ENCODE measurements at places on chromosomes 1 and 21. TPM values are rescaled to one million over a fixed set of nuclear protein-coding genes. Genes with fewer than 3 reads are reported as not detected.

DUSP23 gene
- 67.3 TPM for total RNA-seq

GRCh38 chr1:101376121-101377083 lies 139.6 kb downstream of the S1PR1 start:
- no peak for DNase-seq

GRCh38 chr1:208962867-208963266 lies 620.6 kb upstream of the CAMK1G start:
- DNase-seq: no peak

- DNase-seq: no peak
Observed at GRCh38 chr1:27475720-27476119, 14.2 kb downstream of the WASF2 start.

- no peak for DNase-seq
Observed at GRCh38 chr1:177048314-177049069, 116.0 kb downstream of the ASTN1 start.

- DNase-seq: peak; percentile 93
Observed at GRCh38 chr21:35232545-35233176, 183.6 kb upstream of the RUNX1 start.

DNA sequence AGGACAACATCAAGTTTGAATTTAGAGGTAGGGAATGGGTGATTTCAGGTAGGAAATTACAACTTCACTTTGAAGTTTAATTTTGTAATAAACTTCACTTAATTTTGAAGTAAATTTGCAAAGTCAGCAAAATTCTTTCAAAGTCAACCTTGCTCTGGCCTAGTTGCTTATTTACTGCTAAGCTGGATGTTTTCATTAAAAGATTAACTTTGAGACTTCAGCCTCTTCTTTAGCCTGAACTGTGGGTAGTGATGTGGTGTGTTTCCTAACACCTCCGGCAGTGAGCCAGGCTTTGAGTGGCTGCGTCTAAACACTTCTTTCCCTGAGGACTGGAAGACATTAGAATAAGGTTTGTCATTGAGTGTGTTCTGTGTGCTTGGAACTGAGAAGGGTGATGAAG lies at the start of gene HAO2:
HAO2 (plus strand) TSS at position 232 of the 400 bp plus-strand sequence. CDS start 12,301 bp downstream, outside the sequence.
- no peak for DNase-seq

GRCh38 chr1:172245788-172246187 lies 174.7 kb upstream of the C1orf105 start:
- no peak for DNase-seq

CD55 gene
- total RNA-seq: 35.4 TPM

DNA sequence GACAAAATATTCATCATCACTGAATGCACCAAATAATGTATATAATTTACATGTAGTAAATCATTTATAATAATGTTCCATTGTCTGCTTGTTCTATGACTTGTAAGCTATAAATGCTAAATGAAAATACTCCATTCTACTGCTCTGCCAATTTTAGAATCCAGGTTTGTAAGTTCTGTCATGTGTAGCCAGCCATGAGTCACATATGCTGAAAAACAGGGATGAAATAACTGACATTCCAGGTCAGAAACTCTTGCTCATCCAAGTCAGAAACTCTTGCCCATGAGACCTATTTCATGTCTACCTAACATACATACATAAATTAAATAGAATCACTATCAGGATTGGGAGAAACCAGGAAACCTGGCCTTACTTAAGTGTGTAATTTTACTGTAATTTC lies 95.6 kb downstream of the ASH1L start:
- peak; percentile 88 for DNase-seq

- DNase-seq: no peak
Observed at GRCh38 chr1:180503280-180503862, 994 bp upstream of the ACBD6 start.

GRCh38 chr1:71081697-71082080 lies 854 bp upstream of the ZRANB2 start:
- no peak for DNase-seq

- no peak for DNase-seq
Observed at GRCh38 chr1:41678111-41678878, 193.8 kb upstream of the EDN2 start.

DNA sequence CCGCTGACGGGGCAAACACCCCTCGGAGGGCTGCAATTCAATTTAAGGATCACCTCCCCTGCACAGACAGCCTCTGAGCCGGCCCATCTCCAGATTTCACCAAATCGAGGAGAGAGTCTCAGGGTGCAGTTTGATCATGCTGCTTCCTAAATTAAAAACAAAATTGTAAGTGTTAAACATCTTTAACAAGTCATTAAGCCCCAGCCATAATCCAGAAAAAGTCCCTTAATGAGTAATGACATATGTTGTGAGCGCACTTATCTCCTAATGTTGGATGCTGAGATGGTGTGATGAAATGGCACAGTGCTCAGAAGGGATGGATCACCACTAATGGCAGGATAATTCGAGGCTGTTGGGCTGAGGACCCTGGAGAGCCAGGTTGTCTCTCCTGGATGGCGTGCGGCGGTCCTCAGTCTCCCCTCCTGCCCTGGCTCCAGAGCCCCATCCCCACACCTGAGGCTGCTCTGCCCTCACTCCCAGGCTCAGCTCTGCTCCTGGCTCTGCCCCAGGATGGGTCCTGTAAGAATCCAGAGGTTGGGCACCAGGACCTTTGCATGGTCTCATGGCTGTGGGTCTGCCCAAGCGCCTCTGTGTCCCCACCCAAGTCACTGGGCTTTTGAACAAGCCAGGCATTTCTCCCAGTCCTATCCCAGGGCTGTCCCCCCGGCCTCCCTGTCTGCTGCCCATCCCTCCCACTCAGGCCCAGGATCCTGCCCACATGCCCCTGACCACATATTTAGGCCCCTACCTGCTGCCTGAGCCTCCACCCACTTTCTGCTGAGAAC lies 224.4 kb upstream of the POU3F1 start:
- no peak for DNase-seq

DNA sequence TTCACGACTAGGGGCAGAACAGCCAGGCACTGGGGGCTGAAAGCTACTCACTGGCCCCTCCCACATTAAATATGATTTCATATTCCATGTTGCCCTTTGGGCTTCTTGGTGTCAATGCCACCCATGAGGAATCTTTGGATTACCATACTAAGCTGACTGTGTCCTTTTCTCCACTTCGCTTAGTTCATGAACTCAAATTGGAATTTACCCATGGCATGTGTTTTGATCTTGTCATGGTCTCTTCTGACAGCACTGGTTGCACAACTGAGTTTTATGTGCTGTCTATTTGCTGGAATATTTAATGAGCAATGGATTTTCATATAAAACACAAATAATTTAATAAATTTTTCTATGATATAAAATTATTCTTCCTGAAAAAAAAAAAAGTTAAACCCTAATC lies 59.2 kb downstream of the SERBP1 start:
- DNase-seq: no peak

GRCh38 chr1:41641475-41641814 lies 157.0 kb upstream of the EDN2 start:
- no peak for DNase-seq

DNA sequence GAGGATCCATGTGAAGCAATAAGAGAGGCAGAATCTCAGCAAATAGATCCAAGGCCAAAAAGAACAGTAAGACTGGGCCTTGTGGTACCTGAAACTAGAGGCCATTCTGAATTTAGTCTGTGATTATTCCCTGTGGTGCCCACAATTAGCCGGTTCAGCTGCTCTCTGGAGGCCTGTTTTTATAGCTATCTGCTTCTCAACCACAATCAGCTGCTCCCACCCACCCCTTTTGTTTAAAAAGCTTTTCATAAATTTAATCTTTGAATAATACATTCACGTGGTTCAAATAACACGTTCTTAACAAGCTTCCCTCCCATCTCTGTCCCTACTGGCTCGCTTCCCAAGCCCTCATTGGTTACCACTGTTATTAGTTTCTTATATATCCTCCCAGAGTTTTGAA lies 18.0 kb downstream of the UBE2T start:
- no peak for DNase-seq

- DNase-seq: no peak
Observed at GRCh38 chr1:244349581-244350001, 102.1 kb downstream of the ADSS2 start.

OR10J4 gene
- total RNA-seq: not detected

- DNase-seq: no peak
Observed at GRCh38 chr1:31984419-31985347, 29.0 kb upstream of the KHDRBS1 start.

DNA sequence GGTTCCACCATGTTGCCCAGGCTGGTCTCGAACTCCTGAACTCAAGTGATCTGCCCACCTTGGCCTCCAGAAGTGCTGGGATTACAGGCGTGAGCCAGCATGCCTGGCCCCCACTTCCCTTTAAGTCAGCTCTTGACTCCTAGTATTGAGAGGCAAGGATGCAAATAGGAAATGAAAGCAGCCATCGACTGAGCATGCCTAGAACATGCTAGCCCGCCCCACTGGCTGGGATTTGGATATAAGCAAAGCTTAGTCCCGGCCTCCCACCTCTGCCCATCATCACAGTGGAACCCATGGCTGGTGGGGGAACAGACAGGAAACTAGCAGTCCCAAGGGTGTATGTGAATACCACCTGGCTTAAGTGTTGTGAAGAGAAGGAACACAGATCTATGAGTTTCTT lies 10.5 kb downstream of the C1orf167 start:
- DNase-seq: no peak

- no peak for DNase-seq
Observed at GRCh38 chr1:201142849-201143725, 11.2 kb downstream of the TMEM9 start.

DNA sequence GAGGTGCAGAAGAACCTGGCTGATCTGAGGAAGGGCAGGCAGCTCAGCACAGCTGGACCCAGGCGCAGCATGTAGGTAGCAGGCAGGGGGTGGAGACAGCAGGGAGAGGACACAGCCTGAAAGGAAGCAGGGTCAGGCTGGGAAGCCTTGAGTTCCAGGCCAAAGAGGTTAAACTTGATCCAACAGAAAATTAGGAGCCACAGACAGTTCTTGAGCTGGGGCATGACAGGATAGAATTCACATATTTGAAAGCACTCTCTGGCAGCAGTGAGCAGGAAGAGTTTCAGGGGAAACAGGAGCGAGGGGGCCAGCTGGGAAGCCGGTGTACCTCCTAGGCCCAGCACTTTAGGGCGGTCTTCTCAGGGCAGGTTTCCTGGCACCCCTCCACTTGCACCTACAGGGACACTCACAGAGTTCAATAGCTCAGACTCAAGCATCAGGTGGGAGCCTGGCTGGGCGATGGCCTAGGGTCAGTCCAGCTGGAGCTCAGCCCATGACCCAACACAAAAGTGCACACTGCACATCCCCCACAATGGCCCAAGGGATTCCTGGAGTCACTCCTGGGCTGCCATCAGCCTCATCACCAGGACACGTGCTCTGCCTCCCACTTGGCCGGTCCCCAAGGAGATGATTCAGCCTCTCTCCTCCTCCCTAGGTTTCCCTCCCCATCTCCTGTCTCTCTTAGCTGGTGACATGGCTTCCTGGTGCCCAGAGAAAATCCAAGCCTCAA lies 22.7 kb downstream of the MATN1 start:
- no peak for DNase-seq

GRCh38 chr21:32089766-32090165 lies 189.1 kb downstream of the MIS18A start:
- DNase-seq: no peak

DNA sequence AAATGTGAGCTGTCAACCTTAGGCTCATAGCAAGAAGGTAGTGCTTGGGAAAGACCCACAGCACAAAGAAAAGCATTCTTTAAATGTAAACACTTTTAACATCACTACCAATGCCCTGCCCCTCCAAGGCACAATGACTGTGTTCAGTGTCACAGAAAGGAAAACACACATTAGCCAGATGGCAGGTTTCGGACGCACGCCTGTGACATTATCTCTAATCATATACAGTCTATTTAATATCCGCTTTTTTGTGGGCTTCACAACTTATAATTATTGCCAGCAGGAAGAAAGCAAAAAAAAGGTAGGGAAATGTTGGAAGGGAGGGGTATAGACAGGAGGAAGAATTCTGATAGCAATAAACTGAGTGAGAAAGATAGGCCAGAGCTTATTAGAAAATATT lies 112.4 kb upstream of the BEND5 start:
- DNase-seq: no peak

DNA sequence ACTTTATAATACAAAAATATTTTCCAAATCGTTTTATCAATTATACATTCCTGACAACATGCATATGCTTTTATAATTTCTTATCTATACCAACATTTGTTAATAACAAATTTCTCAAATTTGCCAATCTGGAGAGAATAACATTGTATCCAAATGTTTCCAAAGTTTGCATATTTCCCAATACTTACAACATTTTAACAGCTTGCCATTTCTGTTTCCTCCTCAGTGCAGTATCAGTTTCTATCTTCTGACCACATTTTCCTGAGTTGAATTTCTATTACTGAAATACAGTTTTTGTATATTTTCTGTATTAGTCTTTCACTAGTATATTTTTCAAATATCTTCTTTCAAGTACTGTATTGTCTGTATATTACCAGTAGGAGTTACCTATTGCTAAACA lies 1594.3 kb downstream of the PLA2G4A start:
- no peak for DNase-seq

ZBTB37 gene
- 7.5 TPM for total RNA-seq

DNA sequence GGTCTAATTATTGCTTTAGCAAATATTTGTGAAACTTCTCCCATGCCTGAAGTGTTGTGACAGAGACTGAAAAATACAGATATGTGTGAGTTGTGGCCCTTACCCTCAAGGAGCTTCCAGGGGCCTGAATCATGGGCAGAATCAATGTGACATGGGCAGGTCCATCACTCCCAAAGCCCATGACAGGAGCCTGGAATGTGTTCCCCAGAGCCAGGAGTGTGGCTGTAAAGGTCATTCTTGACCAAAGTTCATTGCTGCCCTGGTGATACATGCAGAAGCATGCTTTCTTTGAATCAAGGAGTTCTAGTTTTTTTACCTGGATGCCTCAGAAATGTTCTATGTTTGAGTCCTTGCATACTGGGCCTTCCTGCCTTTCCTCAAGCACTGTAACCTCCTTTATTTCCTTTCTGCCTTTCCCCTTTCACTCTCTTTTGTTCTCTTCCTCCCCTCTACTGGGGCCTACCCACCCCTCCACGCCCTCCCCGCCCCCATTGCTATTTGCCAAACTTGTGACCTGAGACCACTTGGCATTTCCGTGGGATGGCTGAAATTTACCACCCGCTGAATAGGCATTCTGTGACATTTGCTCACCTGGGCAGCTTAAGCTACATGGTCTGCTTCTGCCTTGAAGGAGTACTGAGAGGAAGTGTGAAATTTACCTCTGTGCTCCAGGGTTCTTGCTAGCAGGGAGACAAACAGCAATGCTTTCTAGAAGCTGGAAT lies 19.7 kb downstream of the PBX1 start:
- no peak for DNase-seq

HPDL gene
- 3.1 TPM for total RNA-seq

- peak; percentile 74 for DNase-seq
Observed at GRCh38 chr1:116508984-116509980, 61.5 kb downstream of the CD58 start.

GRCh38 chr21:35044128-35044527 lies 5.0 kb downstream of the RUNX1 start:
- no peak for DNase-seq
